Ovary (tissue), 10 donors: ENCODE measurements at places on chromosomes 5 and 9. TPM values are rescaled to one million over a fixed set of nuclear protein-coding genes. Genes with fewer than 3 reads are reported as not detected.
A peak's percentile ranks its signal among the peaks of the same experiment; 100 is the strongest.

DNA sequence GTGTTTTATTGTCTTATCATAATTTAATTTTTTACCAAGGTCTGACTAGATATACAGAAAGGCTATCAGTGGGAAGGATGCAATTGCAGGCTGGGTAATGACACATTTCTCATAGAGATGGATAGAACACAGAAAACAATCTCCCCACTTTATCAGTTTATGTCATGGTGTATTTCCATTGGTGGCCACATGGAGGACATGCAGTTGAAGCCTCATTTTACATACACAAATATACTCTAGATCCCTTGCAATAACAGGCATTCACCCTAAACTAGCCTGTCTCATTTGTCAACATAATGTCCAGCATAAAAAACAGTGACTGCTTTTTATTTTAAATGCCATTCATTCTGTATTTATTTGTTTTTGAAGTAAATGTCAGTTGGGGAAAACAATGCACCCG, 526.3 kb downstream of the GABRG2 start:
- no peak for DNase-seq
- H3K4me3 ChIP-seq = no peak overlapping the region
- no peaks in the 10 kb centered on the region for H3K4me1 ChIP-seq
- H3K36me3 ChIP-seq = no peaks in the 10 kb centered on the region

DNA sequence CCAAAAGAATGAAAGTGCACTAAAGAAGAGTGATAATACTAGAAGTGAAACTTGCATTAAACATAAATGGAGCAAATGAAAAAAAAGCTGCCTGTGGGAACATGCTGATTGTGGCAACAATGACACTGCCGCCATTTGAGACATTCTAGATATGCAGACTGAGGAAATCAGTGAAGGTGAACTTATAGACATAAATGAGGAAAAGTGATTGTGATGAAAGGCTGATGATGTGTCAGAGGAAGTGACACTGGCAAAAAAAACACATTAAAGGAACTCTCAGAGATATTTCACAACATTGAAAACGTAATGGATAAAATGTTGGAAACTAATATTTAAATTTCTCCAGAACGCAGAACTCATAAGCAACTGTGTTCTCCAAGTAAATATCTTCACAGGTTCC, 1.2 kb downstream of the ERCC8 start:
- DNase-seq = no peak
- no peak overlapping the region for H3K4me3 ChIP-seq
- H3K36me3 ChIP-seq = no peaks in the 10 kb centered on the region
- no peak overlapping the region for H3K27ac ChIP-seq
- H3K4me1 ChIP-seq = no peaks in the 10 kb centered on the region
- H3K27me3 ChIP-seq = no peaks in the 10 kb centered on the region

DNA sequence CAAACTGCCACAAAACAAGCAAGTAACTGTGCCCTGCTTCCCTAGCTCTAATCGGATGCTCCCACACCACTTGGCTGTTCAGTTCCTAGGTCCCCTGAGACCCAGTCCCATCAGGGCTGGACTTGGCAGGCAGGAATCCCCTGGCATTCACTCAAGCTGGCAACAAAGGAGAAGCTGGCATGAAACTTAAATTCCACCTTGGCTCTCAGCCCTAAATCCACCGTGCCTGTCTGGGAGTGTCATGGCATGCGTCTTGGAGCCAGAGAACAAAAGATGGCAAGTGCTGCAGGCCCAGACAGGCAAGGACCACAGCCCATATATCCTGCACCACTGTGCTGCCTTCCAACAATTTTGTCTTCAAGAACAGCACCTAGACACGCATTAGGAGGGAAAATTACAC, 38.2 kb downstream of the ETF1 start:
- H3K27me3 ChIP-seq = no peaks in the 10 kb centered on the region
- DNase-seq = no peak
- no peaks in the 10 kb centered on the region for H3K4me1 ChIP-seq
- H3K36me3 ChIP-seq = no peaks in the 10 kb centered on the region
- no peak overlapping the region for H3K4me3 ChIP-seq
- H3K27ac ChIP-seq = no peak overlapping the region

DNA sequence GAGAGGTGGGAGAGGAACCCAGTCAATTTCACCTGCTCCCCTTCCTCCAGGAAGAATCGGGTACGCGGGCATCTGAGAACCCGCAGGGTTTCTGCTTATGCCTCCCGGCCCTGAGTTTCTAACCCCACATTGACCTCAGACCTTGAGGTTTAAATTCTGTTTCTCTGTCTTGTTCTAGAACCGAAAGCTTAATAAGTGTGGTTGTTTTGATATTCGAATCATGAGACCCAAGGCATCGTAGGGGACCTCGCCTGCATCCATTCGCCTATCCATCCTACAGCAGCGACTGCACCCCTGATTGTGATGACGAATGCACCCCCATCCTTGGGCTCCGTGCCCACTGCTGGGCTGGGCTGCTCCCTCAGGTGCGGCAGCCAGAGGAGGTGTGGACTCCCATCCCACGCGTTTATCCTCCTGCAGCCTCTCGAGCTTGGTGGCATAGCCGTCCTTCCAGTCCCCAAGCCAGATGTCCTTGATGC, 80.8 kb upstream of the IER5L start:
- H3K4me1 ChIP-seq = peaks cover 14% of the 10 kb centered on the region
- DNase-seq = peak; percentile 71
- peak overlapping the region; percentile 31 for H3K4me3 ChIP-seq
- H3K36me3 ChIP-seq = no peaks in the 10 kb centered on the region

DNA sequence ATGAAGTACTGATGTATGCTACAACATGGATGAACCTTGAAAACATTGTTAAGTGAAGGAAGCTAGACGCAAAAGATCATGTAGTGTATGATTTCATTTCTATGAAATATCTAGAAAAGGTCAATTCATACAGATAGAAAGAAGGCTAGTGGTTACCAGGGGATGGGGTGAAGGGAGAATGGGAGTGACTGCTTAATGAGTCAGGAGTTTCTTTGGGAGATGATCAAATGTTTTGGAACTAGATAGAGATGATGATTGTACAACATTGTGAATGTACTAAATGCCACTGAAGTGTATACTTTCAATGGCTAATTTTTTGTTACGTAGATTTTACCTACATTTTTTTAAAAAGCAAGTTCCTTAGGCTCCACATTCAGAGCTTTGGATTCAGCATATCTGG, 14.9 kb upstream of the DELE1 start:
- H3K27me3 ChIP-seq = no peaks in the 10 kb centered on the region
- DNase-seq = no peak
- peaks cover 2% of the 10 kb centered on the region for H3K4me1 ChIP-seq
- no peak overlapping the region for H3K4me3 ChIP-seq

The ADAMTS16 gene
- total RNA-seq = 7.4 TPM

The CBY3 gene
- 0.65 TPM for total RNA-seq

DNA sequence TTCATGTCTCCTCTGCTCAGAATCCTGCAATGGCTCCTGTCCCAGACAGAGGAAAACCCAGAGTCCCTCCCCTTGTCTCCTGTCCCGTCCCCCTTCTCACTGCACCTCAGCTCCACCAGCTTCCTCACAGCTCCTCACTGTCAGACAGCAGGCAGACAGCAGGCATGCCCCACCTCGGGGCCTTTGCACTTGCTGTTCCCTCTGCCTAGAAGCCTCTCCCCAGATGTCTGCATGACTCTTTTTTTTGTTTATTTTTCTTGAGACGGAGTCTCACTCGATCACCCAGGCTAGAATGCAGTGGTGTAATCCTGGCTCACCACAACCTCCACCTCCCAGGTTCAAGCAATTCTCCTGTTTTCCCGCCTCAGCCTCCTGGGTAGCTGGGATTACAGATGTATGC, 8.8 kb upstream of the SLC6A7 start:
- H3K4me3 ChIP-seq = no peak overlapping the region
- peaks cover 8% of the 10 kb centered on the region for H3K4me1 ChIP-seq
- H3K27me3 ChIP-seq = no peaks in the 10 kb centered on the region
- no peak for DNase-seq

DNA sequence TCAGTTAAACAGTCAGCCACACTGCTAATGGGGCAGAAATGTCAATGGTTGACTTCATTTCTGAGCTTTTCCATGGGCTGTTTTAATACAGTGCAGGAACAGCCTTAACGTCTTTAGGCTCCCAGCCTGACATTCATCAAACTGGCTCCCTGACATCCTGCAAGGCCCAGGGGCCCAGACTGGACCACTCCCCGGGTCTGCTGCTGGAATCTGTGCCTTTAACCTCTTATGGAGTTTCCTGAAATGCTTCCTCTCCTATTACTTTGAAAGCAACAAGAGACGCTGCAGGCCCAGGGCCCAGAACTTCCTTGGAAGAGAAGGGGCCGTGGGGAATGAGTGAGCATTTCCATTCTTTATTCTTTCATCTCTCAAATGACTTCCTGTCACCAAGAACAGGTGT, 216.8 kb upstream of the PANK3 start:
- no peaks in the 10 kb centered on the region for H3K27me3 ChIP-seq
- no peak for DNase-seq
- peaks cover 3% of the 10 kb centered on the region for H3K4me1 ChIP-seq
- no peak overlapping the region for H3K4me3 ChIP-seq

The REEP2 gene
- total RNA-seq = 4.4 TPM

DNA sequence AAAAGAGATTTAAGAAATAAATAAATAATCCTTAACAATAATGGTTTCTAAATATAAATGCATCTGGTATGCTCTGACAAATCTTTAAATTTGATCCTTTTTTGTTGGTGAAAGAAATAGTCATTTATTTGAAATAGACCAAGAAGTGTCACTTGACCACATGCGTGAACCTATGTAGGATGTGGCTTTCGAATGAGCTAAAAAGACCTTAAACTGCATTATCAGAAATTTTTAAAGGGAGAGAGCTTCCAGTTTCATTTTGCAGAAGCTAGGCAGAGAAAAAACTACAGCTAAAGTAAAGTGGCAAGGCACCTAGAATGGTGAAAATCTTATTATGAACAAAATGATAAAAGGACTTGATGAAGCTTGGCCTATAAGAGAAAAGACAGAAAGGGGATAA, 309.2 kb upstream of the EFNA5 start:
- no peak for DNase-seq
- H3K4me1 ChIP-seq = no peaks in the 10 kb centered on the region

DNA sequence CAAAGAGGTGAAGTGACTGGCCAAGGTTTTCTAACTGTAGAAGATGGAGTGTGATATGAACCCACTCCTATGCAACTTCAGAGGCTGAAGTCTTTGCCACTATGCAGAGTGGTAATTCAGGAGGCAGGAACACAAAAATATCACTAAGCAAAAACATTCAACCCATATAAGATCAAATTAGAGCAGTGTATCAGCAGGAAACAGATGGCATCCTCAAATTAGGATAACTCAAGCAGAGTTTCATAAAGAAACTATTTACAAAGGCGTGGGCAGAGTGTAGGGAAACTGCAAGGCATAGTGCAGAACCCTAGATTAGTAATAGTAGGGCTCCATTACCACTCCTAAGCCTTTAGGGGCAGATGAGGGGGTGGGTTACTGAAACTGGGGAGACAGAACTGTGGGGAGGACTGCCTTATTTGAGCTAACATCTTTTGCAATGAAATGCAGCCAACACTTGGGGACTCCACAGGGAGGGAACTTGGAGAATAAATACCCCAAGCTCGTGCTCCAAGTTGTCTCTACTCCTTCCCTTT, 72.2 kb downstream of the PTTG1 start:
- no peaks in the 10 kb centered on the region for H3K4me1 ChIP-seq
- no peak for DNase-seq
- H3K27me3 ChIP-seq = no peaks in the 10 kb centered on the region
- H3K4me3 ChIP-seq = no peak overlapping the region

DNA sequence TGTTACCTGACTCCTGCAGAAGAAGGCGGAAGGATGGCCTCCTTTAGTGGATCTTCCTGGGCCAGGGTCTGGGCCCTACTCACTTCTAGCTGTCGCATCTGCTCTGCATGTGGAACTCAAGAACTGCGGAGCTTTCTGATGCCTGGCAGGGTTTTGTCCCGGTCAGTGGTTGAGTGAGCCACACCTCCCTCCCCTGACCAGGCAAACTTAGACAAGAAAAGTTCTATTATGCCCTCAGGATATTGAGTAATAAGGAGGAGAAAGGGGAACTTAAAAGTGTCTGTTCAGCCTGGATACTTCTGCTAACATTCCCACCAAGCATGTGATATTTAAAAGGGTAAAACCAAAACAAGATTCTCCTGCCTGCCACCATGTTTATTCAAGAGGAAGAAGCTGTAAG, at the start of gene FYB1:
Gene FYB1 (minus strand): TSS at position 127 of the 400 bp plus-strand sequence. CDS start 16,603 bp downstream, outside the sequence.
- H3K4me1 ChIP-seq = no peaks in the 10 kb centered on the region
- no peak for DNase-seq
- no peak within 1 kb of the TSS for H3K27ac ChIP-seq

GRCh38 chr5:134370311-134370870, 978 bp upstream of the UBE2B start:
- no peaks in the 10 kb centered on the region for H3K27me3 ChIP-seq
- H3K4me1 ChIP-seq = peaks cover 4% of the 10 kb centered on the region
- H3K27ac ChIP-seq = peak overlapping the region; percentile 97

DNA sequence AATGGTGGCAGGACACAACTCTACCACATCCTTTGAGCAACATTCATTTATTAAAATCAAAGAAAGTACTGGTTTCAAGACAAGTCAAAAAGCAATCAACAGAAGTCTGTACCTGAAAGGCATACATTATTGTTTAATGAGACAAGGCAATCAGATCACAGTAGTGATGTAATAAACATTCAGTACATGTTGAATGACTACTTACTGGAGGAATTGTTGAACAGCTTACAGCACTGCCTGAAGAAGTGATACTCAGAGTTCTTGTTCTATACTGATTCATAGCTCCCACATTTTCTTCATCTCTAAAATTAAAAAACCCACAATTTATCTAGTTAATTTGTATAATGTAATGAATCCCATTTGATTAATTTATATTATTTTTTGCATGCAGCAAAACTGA, 18.2 kb downstream of the RIOK2 start:
- H3K4me1 ChIP-seq = no peaks in the 10 kb centered on the region
- H3K27ac ChIP-seq = no peak overlapping the region
- no peak overlapping the region for H3K4me3 ChIP-seq
- no peaks in the 10 kb centered on the region for H3K36me3 ChIP-seq
- H3K27me3 ChIP-seq = no peaks in the 10 kb centered on the region

GRCh38 chr5:167678481-167678880, 613.0 kb upstream of the WWC1 start:
- H3K27me3 ChIP-seq = no peaks in the 10 kb centered on the region
- H3K36me3 ChIP-seq = no peaks in the 10 kb centered on the region
- H3K27ac ChIP-seq = no peak overlapping the region

The SIGMAR1 gene
- 49.8 TPM for total RNA-seq

DNA sequence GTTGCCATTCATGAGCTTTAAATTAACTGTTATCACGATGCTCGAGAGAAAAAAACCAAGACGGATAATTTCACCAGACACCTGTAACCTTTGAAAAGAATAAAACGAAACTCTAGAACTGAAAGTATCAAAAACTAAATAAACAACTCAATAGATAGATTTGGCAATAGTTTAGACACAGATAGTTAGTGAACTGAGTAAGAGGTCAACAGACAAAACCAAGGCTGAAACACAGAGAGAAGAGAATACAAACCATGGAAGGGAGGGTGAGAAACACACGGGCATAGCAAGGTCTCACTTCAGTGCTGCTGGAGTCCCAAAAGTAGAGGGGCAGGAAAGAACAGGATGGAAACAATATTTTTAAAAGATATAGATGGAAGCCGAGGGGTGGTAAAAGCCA, 3.3 kb upstream of the OR2V1 start:
- no peaks in the 10 kb centered on the region for H3K27me3 ChIP-seq
- no peaks in the 10 kb centered on the region for H3K36me3 ChIP-seq
- no peak overlapping the region for H3K27ac ChIP-seq
- DNase-seq = no peak
- no peak overlapping the region for H3K4me3 ChIP-seq
